ENCODE measurements at places on chromosomes 1 and 21. TPM values are rescaled to one million over a fixed set of nuclear protein-coding genes. Genes with fewer than 3 reads are reported as not detected.

DNA sequence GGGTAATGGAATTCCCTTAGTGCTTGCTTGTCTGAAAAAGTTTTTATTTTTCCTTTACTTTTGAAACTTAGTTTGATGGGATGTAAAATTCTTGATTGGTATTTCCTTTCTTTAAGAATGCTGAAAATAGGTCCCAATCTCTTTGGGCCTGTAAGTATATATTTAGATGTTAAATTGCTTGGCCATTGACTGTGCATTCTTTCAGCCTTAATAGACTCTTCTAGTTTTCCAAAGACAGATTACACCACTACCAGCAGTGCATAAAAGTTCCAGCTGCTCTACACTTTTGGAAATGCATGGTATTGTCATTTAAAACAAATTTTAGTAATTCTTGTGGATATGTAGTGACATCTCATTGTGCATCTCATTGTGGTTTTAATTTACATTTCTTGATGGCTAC, 464.8 kb upstream of the USP24 start:
- DNase-seq: no peak

GRCh38 chr1:6743189-6744101, 41.8 kb upstream of the CAMTA1 start:
- DNase-seq: peak; percentile 71

GRCh38 chr1:16915627-16915973, 6.1 kb upstream of the CROCC start:
- DNase-seq: peak; percentile 44

DNA sequence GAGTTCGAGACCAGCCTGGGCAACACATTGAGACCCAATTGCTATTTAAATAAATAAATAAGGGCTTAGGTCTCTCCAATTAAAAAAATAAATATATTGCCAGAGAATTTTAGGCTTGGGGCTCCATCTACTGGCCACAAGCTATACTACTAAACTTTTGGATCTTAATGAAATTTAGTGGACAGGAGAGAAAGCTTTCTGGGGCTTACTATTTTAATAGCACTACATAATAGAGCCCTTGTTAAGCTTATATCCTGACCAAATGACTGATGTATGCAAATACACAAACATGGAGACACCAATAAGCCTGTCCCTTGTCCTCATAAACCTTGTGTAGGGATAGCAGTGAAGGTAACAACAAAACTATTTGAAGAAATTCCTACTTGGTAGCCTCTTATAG, 18.4 kb downstream of the CCT3 start:
- DNase-seq: no peak

GRCh38 chr1:224482619-224483018, 48.0 kb upstream of the WDR26 start:
- DNase-seq: no peak

GRCh38 chr1:225692517-225692879, 39.6 kb upstream of the ENAH start:
- no peak for DNase-seq

GRCh38 chr1:6347641-6348487, 45.7 kb downstream of the ACOT7 start:
- DNase-seq: no peak

- DNase-seq: no peak
Measured at GRCh38 chr1:201578008-201578888, 39.3 kb downstream of the NAV1 start.

DNA sequence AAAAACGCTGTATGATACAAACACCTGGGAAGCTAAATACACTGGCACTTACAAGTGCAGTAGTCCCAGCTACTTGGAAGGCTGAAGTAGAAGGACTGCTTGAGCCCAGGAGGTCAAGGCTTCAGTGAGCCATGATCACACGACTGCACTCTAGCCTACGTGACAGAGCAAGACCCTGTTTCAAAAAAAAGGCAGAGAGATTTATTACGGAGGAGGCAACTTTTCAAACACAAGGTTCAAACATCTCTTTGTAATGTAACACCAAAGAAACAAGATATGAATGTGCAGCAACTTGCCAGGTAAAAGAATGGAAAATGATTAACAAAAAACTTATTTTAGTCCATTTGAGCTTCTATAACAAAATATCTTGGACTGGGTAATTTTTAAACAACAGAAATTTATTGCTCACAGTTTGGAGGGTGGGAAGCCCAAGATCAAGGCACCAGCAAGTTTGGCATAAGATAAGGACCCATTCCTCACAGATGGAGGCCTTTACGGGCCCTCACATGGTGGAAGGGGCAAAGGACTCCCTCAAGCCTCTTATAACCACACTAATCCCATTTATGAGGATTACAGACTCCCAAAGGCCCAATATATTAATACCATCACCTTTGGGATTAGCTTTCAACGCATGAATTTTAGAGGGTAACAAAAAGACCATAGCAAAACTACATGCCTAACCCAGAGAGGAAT, 73.3 kb downstream of the EVI5 start:
- DNase-seq: no peak

DNA sequence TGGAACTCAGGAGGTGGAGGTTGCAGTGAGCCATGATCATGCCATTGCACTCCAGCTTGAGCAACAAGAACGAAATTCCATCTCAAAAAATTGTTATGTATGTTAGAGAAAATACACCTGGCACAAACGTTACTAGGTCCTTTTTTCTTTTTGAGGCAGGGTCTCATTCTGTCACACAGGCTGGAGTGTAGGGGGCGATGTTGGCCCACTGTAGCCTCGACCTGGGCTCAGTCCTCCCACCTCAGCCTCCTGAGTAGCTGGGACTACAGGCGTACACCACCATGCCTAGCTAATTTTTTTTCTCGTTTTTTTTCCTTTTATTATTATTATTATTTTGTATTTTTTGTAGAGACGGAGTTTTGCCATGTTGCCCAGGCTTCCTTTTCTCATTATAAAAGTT, 4.4 kb downstream of the HAX1 start:
- DNase-seq: no peak

DNA sequence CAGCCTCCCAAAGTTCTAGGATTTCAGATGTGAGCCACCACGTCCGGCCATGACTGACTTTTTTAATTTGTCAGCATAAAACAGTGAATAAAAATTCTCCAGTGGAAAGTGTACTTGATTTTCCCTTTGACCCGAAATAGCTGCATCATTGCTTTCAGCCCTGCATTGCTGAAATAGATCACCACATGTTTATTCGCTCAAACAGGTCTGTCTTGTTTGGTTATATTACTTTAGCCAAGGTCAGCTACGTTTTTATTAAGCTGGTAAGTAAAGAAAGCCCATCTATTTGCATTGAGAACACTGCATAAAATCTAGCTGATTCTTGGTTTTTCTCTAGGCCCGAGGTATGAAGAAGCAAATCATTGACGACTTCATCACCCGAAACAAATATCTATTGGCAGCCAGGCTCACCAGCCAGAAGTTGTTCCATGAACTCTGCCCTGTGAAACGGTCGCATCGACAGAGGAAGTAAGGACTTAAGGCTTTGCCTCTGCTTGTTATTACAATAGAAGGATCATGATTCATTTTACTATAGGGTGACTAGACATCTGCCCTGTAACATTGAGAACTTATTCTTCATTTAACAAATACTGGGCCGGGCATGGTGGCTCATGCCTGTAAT, 25.6 kb downstream of the AGMAT start:
- no peak for DNase-seq

GRCh38 chr1:226111883-226112261, 49.4 kb downstream of the H3-3A start:
- no peak for DNase-seq

- no peak for DNase-seq
Measured at GRCh38 chr1:219492717-219493116, 120.2 kb downstream of the ZC3H11B start.

GRCh38 chr1:179761296-179761695, 18.2 kb downstream of the FAM163A start:
- DNase-seq: no peak

DNA sequence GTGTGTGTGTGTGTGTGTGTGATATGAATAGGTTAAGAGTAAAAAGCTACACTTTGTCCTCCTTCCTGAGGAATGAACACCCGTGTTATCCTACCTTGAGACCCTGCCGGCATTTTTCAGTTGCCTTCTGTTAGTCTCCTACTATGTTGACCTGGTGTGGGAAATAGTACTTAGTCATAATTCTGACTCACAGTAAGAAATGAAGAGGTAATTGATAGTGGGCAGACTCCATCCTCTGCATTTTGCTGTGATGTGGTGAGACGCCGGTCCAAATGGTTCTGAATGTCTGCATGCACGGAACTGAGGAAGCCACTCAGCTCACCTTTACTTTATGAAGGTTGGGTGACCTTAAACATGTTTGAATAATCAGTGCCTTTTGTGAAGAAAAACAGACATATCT, 12.6 kb downstream of the CD101 start:
- no peak for DNase-seq

- DNase-seq: no peak
Measured at GRCh38 chr1:193285641-193286040, 99.2 kb upstream of the B3GALT2 start.

DNA sequence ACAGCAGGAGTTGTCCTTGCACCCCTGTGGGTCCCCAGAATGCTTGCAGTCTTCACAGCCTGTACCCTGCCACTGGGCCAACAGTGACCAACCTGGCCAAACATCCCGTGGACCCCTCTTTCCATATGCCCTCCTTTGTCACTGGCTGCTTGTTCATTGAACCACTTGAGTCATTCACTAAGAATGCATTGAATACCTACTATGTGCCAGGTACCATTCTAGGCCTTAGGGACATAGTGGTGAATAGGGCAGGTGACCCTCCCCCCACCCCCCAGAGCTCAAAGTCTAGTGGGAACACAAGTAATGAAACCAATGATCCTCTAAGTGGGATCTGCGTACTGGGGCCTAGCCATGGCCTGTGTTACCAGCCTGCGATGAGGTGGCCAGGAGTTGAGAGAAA, 28.2 kb downstream of the PIGP start:
- DNase-seq: no peak

- DNase-seq: no peak
Measured at GRCh38 chr1:168065506-168065905, 71.2 kb downstream of the GPR161 start.

Gene IL10RB
- total RNA-seq: 47.1 TPM

Gene SPRR2G
- not detected for total RNA-seq

Gene SMIM12
- total RNA-seq: 38.6 TPM

Gene TESK2
- total RNA-seq: 8.4 TPM

Gene PER3
- total RNA-seq: 47.1 TPM

Gene RGS16
- 12.0 TPM for total RNA-seq

Gene COL6A1
- 175 TPM for total RNA-seq

Gene ERRFI1
- total RNA-seq: 92.8 TPM

Gene CREB3L4
- 10.5 TPM for total RNA-seq

Gene DNAI4
- total RNA-seq: 10.2 TPM

Gene RAP1GAP
- total RNA-seq: 62.4 TPM

Gene RAVER2
- total RNA-seq: 12.8 TPM

Measured in upper lobe of right lung (tissue), 1 donor.